ENCODE measurements at places on chromosomes 6 and 20.

- no peak for DNase-seq
These were observed 2.1 kb downstream of the GOPC start for GRCh38 chr6:117600008-117600743.

DNA sequence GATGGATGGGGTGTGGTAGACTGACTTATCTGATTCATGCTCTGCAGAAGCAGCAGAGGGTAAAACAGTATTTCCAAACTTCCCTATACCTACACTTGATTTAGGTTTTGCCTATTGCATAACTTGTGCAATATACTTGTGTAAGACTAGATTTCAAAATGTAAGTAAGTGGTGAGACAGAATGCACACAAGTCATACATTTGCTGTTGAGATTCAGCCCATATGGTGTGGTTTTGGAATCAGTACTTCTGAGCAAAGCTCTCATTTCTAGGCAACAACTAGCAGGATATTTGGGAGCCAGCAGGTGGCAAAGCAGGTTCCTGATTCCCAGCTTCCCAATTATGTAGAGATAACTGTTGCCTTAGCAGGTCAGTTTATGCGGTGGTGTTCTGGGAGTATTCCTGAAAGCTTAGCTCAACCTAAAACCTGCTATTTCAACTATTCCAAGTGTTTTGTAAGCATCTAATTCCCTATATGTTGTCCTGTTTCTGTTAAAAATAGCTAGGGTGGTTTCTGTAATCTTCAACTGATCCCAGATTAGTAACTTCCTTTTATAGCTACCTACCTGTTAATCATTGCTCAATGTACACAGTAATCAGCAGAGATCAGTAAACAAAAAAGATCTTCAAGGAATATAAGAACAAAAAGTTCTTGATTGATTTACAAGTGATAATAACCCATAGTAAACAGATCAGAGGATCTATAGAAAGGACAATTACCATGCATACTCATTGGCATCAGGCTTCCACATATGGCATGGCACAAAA lies 8.5 kb upstream of the FABP7 start:
- no peak for DNase-seq

DNA sequence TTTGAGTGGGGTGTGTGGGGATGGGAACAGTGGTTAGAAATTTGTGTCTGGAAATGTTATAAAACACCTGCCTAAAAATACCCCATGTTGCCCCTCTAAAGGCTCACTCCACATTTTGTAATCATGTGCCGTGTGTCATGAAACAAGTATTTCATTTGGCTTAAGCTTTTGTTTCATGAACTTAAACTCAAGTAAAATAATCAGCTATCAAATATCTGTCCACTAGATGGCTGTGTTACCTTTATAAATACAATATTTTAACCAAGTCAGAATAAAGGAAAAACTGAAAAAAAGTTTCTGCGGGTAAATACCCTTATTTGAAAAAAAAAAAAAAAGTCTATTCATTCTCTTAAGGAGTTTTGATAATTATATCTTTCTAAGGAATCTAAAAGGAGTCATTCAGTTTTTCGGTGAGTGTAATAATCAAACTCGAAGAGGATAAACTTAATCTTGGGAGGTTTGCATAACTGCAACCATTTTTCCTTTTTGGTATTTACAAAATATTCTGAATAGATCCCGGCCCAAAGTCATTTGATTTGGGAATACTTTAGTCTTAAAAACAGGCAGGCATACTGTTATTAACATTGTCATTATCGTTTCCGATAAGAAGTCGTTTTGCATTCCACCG lies 29.9 kb upstream of the MTRF1L start:
- no peak for DNase-seq

DNA sequence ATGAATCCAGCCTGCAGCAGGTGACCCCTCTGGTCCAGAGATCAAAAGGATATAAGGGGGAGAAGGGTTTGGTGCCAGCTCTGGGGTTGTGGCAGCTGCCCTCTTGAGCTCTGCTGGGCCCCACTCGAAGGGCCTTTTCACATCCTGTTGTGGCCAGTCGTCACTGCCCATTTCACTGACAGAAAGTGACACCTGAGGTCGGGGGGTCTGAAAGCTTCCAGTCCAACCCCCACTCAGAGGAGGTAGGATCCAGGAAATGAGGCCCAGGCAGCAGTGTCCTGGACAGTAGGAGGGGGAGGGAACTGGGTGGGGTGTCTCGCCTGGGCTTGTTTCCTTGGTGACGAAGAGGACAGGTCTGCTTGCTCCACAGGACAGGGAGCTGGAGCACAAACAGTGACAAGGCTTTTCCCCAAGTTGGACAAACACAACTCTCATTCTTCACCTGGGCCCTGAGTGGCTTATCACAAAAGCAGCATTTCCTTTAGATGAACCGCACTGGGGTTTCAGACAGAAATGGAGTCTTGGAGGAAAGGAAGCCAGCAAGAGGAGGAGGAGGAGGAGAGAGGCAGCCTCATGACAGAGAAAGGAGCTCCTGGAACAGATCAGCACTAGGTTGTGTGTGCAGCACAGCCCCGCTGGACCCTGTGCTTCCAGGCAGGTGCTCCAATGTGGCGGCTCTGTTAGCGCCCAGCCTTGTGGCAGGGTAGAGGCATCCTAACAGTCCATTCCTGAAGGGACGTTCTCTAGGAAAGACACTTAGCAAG lies 11.0 kb downstream of the FRS3 start:
- DNase-seq = no peak

- no peak for DNase-seq
These were observed 98.6 kb downstream of the RFX6 start for GRCh38 chr6:116975600-116975999.

DNA sequence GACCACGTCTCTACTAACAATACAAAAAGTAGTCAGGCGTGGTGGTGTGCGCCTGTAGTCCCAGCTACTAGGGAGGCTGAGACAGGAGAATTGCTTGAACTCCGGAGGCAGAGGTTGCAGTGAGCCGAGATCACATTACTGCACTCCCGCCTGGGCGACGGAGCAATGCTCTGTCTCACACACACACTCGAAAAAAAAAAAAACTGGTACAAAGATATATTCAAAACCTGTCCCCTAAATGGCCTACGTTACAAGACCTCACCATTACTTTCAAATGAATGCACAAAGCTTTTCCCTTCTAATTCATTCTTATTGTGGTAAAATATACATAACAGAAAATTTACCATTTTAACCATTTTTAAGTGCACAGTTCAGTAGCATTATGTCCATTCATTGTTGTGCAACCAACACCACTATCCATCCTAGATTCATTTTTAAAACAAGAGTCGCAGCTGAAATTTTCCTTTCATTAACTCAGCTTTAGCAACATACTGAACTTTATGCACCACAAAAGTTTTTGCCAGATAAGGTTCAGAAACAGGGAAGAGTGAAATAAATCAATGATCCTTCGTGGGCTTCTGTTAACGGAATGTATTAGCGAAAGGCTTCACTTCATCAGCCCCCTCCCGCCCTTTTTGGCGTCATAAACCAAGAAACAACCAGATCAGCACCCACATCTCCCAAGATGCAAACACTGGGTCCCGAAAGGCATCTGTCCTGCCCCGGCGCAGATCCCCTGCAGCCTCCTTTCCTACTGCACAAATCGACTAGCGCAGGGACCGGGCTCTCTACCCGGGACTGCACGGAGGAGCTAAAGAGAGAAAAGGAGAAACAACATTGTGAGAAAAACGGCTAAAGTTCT lies 825 bp upstream of the FAM135A start:
- no peak for DNase-seq

DNA sequence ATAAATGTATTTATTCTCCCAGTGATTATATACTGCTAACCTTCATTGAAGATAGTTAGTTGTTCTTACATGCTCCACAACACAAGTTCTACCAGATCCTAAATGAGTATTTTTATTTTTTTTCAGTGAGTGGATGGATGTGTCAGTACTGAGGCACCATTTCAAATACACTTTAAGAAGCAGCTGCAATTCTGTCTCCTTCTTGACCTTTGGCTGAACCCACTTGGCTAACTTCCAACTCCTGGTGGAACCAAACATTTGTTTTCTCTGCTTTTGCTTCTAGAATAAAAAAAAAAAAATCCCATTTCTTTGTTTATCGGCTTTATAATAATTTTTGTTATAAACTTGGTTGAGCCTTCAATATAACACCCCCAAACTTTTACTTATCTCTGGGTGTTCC lies 458.3 kb upstream of the MAP3K7 start:
- DNase-seq = no peak

- DNase-seq = no peak
These were observed 341.2 kb downstream of the CD83 start for GRCh38 chr6:14458669-14459266.

- no peak for DNase-seq
These were observed 318.9 kb downstream of the SYNE1 start for GRCh38 chr6:152318278-152318677.

GRCh38 chr6:139641376-139641775 lies 266.9 kb upstream of the CITED2 start:
- no peak for DNase-seq

Data from activated T-helper 1 cell treated with anti-CD3 and anti-CD28 coated beads, Interleukin-2, amount 50 U/mL, for 16 hours (primary cell).